ENCODE measurements at places on chromosomes 4 and X.

- DNase-seq, result no peak
Measured at GRCh38 chr4:82712561-82712960, 86.0 kb downstream of the SCD5 start.

- DNase-seq, result peak; percentile 84
Measured at GRCh38 chrX:147911192-147912022, at the start of gene FMR1. TSS of gene FMR1 (plus strand) at chrX:147911919. CDS start at chrX:147912180, 261 bp downstream.

DNA sequence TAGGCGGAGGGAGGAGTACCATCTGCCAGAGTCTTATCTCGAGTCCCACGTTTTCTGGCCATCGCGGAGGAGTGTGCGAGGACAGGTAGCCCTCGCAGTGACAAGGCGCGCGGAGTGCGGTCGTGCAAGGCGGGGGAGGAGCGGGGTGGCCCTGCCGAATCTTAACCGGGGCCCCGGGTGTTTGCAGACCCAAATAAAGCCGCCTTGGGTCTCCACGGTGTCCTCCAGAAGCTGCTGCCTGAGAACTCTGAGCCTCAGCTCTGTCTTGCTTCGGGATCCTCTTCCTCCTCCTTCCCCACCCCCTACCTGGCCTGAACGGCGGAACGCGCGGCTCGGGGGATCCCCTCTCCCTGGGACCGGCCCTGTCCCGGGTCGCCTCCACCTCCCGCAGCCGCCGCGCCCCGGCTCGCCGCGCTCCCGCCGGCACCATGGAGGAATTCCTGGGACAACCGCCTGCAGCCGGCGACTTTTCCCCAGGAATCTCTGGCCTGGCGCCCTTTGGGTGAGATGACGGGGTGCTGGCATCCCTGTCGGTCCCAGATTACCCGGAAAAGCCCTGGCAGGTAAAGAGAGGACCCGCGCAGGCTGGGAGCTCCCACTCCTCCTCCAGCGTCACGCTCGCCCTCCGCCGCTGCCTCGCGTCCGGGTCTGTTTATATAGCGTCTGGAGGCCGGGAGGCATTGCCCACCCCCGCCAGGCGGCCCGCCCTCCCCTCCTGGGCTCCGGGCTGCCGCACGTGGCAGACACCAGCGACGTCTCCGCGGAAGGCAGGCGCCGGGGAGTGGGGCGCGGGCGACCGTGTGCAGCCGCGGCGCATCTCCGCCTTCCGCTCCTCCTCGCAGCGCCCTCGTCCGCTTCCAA, at the start of gene GALNTL6:
Gene GALNTL6, plus strand, starts transcription at position 740 of the 861 bp plus-strand sequence.
- no peak for DNase-seq

GRCh38 chr4:17531538-17532285, 16.7 kb downstream of the CLRN2 start:
- DNase-seq, result no peak

- no peak for DNase-seq
Measured at GRCh38 chr4:47737326-47737725, 100.5 kb downstream of the CORIN start.

- no peak for DNase-seq
Measured at GRCh38 chr4:32147446-32148085, 1427.4 kb downstream of the PCDH7 start.

DNA sequence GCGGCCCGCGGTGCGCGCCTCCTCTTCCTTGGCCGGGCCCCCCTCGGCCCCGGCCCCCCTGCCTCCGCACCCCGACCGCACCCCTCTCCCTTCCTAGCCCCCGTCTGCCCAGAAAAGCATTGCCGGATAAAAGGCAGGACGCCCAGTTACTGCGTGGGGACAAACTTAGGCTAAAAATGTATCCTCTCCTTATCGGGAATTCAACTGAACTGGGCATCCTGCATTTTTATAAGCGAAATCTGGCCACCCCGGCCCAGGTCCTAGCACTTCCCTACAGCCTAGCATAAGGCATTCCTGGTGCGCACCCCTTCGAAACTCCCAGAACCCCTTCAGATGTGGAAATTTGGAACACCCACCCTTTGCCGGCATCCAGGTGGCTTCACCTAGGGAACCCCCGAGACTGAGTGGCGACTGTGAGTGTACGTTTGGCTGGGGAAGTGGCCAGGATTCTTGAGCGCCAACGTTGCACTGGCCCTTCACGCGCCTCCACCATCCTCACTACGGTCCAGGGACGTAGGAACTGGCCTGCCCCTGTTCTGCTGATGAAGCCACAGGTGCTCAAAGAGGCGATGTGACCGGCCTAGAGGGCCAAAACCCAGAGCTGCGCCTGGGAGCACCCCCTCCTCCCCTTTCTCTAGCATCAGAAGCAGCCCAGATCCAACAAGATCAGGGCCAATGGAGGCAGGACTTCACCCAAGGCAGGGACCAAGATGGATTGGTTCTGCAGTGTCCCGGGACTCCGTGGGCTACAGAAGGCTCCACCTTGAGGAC, 5.7 kb upstream of the RNF4 start:
- DNase-seq, result no peak

DNA sequence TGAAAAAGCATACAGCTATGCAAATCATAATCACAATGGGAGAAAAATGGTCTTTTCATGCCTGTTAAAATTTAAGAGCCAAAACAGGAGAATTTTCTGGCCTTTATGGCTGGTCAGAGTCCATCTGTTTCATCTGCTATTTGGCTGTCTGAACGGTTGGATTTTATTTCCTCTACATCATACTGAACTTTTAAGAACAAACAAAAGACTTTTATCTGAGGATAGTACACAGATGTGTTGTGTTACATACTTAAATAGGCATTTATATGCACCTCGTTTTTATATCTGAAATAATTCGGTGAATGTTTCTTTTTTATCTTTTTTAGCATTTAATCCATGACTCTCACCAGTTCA, 18.0 kb upstream of the WWC2 start:
- no peak for DNase-seq

DNA sequence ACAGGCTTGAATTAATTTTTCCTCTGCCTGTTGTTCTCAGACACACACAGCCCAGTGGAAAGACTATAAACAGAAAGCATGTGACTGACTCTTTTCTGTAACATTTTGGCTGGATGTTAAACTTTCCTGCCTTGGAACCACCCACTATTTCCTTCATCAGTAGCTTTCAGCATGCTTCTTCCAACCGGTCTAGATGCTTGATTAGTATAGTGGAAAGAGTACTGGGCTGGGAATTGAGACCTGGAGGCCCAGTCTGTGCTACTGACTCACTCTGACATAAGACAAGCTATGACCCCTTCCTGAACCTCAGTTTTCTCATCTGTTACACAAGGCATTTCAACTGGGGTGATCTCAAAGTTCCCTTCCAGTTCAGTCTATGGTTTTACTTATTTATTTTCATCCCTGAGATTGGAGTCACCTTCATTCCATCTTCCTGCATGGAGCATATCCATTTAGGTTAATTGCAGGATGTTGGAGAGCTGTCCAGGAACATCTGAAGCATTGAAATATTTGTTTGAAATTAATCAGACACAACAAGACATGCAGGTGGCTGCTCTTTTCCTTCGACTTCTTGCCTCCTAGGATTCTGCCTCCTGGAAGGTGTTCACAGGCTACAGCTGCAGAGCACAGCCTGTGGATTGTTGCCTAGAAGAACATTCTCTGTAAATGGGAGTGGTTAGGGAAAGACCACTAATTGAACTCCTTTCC, 173.4 kb downstream of the RTL9 start:
- DNase-seq, result no peak

- DNase-seq, result no peak
Measured at GRCh38 chr4:99457270-99457669, 22.1 kb upstream of the ADH7 start.

GRCh38 chrX:2498781-2499302, 1.9 kb downstream of the DHRSX start:
- no peak for DNase-seq

DNA sequence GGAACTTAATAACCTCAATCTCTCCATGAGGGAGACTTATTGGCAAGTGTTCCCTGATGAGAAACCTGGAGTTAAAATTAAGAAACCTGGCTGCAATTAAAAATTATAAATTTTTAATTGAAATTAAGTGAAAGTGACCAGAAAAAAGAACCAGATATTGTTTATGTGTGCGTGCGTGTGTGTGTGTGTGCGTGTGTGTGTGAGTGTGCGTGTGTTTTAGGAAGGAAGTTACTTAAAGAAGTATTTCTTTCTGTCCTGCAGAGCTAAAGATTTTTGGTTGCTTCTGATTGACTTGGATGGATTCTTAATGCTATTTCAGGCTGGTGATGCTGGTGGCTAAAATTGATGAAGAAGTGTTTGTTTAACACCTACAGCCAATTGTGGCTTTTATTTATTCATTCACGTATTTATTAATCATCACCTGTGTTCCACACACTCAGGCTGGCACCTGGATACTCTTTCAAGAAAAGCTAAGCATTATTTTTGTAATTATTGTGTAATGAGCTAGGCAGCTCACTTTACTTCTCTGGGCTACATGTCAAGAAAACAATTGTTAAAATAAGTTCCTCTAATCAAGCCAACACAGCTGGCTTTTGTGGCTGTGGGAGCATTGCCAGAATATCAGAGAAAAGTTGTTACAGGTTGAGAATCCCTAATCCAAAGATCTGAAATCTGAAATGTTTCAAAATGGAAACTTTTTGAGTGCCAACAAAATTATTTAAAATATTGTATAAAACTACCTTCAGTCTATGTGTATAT, 68.5 kb downstream of the CEP44 start:
- DNase-seq, result no peak
